ENCODE measurements at places on chromosomes 1 and 21.
A peak's percentile ranks its signal among the peaks of the same experiment; 100 is the strongest.

GRCh38 chr1:60867782-60868181, 214.6 kb upstream of the NFIA start:
- no peak for ATAC-seq

- ATAC-seq, result no peak
These were observed 65.1 kb upstream of the RUNX3 start for GRCh38 chr1:24995140-24995539.

DNA sequence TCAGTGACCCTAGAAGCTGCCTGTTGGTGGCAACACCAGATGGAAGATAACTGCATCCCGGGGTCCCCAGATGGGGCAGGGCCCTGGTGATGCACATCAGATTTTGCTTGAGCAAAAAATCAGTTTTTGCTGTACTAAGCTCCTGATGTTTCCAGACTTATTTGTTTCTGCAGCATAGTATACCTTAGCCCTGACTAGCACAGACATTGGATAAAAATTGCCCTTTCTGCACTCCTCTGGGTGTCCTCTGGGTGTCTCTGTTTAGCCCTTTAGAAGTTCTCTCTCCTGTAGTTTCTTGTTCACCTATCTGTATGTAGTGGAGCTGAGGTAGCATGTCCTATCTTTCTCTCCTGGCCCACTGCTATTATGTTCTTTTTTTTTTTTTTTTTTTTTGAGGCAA, 30.3 kb upstream of the PLA2G2C start:
- peak; percentile 67 for ATAC-seq

GRCh38 chr1:13893409-13893821, 193.4 kb downstream of the PRDM2 start:
- ATAC-seq, result no peak

- ATAC-seq, result no peak
These were observed 231.8 kb upstream of the IRF2BP2 start for GRCh38 chr1:234841710-234842231.

GRCh38 chr1:31264790-31265386, 25.2 kb upstream of the NKAIN1 start:
- ATAC-seq, result no peak

- no peak for ATAC-seq
These were observed 42.7 kb downstream of the SGIP1 start for GRCh38 chr1:66576645-66577044.

DNA sequence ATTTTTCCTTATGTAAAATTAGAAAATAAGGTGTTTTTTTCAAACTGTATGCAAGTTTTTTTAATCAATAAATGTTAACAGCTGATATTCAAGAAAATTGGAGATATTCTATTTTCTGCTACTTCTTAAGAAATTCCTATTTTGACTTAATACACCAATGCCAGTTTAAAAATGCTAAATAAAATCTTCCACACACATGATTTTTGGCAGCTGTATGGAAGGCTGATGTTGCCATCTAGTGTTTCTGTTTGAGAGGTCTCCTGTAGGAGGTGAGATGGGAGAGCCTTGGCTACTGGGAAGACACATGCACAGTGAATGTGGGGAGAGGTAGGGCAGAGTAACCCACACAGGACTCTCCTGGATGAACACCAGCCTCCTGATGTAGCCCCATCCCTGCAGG, 29.2 kb upstream of the OR2B11 start:
- peak; percentile 63 for ATAC-seq

GRCh38 chr21:44742418-44743153, 31.2 kb upstream of the TSPEAR start:
- no peak for ATAC-seq

DNA sequence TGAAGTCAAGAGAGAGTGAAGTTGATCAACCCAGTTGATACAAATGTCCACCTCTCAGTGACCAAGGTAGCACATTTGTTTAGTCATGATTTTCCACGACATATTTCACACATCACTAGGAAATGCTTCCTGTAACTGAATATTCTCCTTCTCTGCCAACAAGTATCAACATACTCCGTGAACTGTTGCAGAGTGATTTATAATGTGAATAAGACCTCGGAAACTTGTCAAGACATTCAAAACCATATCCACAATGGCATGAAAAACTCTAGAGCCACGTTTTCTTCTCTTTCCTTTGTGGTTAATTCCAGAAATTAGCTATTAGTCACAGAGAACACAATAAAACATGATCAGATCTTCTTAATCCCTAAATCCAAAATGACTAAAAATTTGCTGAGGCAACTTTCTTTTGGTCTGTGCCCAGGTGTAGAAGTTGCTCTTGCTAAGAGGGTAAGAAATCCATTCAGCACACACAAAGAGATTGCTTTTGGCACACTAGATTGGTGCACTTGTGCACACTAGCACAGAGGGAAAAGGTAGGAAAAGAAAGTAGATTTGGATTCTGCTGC, 244.3 kb upstream of the NRIP1 start:
- ATAC-seq, result no peak

GRCh38 chr1:17306407-17306806, 1.6 kb upstream of the PADI4 start:
- ATAC-seq, result no peak

DNA sequence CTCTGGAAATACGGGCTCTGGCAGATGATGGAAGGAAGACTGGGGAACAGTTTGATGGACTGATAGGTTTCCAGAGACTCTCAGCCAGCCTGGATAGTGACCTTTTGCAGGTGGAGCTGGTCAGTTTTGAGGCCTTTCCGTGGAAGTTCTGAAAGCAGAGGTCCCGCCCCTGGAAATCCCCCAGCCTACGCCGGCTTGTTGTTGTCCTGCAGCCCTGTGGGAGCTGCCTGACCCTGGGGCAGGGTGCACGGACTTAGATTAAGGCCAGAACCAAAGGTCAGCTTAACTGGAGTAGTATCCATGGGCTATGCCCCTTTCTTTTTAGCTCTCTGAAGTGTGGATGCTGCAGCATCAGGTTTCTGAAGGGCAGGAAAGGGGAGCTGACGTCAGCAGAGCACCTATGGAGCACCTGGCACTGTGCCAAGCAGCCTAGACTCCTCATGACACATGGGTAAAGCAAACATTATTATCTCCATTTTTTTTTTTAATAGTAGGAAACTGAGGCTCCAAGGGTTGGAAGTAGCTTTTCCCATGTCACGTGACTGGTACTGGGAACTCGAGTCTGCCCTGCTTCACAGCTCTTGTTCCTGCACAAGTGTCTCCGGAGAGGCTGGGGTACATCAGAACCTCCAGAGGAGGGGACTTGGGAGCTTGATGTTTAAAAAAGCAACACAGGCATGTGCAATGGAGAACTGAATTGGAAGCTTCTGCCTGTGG, 38.5 kb downstream of the IER5 start:
- no peak for ATAC-seq

- ATAC-seq, result no peak
These were observed 11.5 kb downstream of the SLC45A1 start for GRCh38 chr1:8329439-8329838.

GRCh38 chr21:45482899-45483821, 59.1 kb downstream of the SLC19A1 start:
- peak; percentile 45 for ATAC-seq
